ENCODE measurements at places on chromosomes 3 and 15.

- H3K4me3 ChIP-seq = no peak overlapping the region
- no peaks in the 10 kb centered on the region for H3K4me1 ChIP-seq
- peaks cover 38% of the 10 kb centered on the region for H3K36me3 ChIP-seq
- H3K27ac ChIP-seq = no peak overlapping the region
- no peak for DNase-seq
Observed at GRCh38 chr15:72198356-72199204, 993 bp upstream of the GRAMD2A start.

DNA sequence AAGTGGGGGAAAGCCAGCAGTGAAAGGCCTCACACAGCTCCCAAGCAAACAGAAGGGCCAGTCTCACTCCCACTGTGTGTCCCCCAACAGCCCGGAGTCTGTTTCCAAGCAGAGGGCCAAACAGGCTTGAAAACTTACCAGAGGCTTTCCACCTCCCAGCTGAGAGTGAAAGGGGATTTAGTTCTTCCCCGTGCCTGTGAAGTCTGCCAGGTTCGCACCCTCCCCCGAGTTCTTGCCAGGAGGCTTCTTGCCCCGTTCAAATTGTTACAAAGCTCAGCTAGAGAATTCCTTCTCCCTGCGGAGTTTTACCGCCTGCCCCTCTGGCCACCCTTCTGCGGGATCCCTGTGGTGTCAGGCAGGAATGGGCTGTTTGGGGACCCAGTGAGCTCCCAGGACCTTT, 68.0 kb upstream of the WNT7A start:
- no peaks in the 10 kb centered on the region for H3K36me3 ChIP-seq
- H3K27me3 ChIP-seq = peaks cover 6% of the 10 kb centered on the region
- DNase-seq = no peak
- H3K4me3 ChIP-seq = no peak overlapping the region

DNA sequence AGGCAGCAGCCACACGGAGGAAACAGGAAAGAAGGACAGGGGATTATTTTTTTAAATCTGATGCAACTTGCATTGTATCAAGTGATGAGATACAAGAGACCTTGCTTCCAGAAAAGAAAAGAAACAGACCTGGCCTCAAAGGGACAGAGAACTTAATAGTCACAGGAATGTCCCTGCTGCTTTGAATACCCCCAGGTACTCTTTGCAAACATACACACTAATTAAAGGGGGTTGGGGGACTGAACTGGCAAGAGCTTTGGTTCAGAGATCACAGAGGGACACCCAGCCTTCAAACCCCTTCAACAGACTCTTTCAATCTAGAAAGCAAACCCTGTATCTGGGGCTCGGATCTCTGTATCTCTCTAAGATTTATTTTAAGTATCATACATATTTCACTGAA, 18.0 kb downstream of the TNIK start:
- DNase-seq = no peak
- no peak overlapping the region for H3K4me3 ChIP-seq
- H3K27me3 ChIP-seq = no peaks in the 10 kb centered on the region

DNA sequence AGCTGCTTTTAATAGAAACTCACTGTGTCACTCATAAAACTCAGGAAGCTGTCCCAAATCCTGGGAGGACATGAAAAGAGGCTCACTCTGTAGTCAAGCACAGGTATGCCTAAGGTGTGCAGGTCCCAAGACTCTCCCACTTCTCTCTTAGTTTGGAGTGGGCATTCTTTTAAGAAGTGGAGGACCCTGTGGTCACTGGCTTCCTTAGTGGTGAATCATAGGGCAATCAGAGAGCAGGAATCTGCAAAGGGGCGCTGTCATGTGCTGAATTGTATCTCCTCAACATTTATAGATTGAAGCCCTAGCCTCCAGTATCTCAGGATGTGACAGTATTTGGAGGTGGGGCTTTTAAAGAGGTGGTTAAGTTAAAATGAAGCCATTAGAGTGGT, 47.2 kb upstream of the ZBTB38 start:
- no peak overlapping the region for H3K4me3 ChIP-seq
- no peaks in the 10 kb centered on the region for H3K36me3 ChIP-seq
- no peaks in the 10 kb centered on the region for H3K27me3 ChIP-seq
- no peak overlapping the region for H3K27ac ChIP-seq

DNA sequence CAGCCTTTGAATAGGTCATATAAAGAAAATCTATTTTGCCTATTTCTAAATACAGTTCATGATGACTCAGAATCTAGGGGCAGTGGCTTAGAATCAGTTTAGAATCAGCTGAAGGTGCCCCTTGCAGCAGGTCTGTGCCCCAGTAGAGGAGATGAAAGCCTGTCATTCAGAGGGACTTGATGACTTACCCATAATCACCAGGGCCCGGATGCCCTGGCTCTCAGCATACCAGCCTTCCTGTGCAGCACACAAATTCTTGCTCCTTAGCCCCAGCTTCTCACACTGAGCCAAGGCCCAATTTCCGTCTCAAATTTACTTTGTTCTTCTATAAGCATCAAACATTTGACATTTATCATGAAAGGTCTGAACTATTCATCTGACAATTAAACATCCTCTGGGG, 83.2 kb upstream of the EOMES start:
- no peaks in the 10 kb centered on the region for H3K27me3 ChIP-seq
- no peaks in the 10 kb centered on the region for H3K4me1 ChIP-seq
- H3K36me3 ChIP-seq = no peaks in the 10 kb centered on the region
- H3K4me3 ChIP-seq = no peak overlapping the region
- no peak for DNase-seq
- no peak overlapping the region for H3K27ac ChIP-seq

DNA sequence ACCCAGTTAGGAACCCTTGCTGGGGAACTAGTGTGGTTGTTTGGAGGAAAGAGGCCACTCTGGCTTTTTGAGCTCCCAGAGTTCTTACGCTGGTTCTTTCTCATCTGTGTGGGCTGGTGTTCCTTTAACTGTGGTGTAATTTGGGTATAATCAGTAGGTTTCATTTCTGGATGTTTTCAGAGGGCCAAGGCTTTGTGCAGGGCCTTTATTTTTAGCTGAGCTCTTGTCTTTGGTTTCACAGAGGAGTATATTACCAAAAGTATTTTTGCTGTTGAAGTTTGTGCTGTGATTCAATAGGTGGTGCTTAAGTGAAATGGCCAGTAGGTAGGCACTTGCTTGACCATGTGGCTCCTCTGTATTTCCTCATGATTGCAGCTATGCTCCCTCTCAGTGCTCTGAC, 357.9 kb downstream of the KCNH8 start:
- DNase-seq = no peak
- no peaks in the 10 kb centered on the region for H3K36me3 ChIP-seq
- H3K4me3 ChIP-seq = no peak overlapping the region
- H3K27ac ChIP-seq = no peak overlapping the region
- no peaks in the 10 kb centered on the region for H3K4me1 ChIP-seq

DNA sequence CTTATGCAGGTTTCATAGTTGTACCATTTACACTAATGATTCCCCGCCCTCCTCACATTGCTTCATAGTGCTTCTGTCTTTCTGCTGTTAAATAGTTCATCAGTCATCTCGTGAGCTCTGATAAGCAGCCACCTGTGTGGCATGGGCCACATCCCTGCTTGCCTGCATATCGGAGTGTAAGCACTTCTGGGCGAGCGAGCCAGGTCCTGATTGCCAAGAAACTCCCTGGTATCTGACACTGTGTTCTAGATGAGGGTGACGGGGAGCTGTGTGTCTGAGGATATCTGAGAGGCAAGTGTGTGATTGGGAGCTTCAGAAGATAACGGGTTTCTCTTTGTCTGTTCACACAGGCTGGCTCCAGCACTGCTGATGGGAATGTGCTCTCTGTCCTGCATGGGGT, 130.6 kb downstream of the LRIG1 start:
- H3K36me3 ChIP-seq = no peaks in the 10 kb centered on the region
- H3K27me3 ChIP-seq = no peaks in the 10 kb centered on the region

DNA sequence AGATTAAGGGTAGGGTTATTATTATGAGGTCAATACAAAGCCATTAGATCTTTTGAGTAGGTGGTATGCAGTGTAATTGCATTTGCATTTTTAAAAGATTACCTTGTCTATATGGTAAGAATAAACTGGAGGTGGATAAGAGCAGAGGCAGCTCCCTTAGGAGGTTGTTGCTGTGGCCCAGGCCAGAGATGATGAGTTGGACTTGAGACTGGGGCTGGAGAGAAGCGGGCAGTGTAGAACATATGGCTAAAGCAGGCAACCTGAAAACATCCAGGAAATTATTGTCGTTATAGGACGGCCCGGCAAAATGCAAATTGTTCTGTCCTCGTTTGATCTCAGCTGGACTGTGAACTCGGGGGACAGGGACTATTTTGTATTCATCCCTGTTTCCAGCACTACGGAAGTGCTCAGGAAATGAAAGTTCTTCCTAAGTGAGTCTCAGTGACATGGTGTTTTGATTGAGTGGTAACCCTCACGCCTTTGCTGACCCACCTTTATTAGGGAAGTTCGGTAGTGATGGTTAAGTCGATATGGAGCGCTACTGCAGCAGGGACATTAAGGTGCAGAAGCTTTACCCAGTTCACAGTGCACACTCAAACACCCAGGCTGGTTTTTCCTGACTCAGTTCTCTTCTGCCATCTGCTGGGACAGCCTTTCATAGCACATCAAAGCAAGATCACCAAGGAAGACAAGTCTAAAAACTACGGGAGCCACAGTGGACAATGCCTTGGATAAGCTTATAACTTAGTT, 27.2 kb upstream of the VPS33B start:
- H3K4me3 ChIP-seq = no peak overlapping the region
- H3K4me1 ChIP-seq = peaks cover 18% of the 10 kb centered on the region
- no peak overlapping the region for H3K27ac ChIP-seq

- no peaks in the 10 kb centered on the region for H3K4me1 ChIP-seq
- no peak for DNase-seq
- H3K27ac ChIP-seq = no peak overlapping the region
Observed at GRCh38 chr15:58840048-58840447, 68.9 kb downstream of the MINDY2 start.

DNA sequence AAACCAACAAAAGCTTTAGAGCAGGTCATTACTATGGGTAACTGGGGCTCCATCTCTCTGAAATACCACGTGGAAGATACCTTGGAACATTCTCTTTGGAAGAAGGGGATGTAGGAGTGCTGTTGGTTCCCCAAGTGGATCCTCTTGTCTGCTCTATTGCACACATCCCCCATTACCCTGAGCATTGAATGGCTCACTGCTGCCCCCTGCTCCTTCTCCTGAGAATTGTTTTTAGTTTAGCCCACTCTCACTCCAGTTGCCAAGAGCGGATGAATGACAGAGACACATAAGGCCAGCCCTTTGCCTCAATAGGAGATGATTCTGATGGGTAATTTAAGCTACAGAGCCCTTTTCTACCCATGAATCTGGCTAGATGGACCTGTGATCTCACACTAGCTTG, 135.6 kb upstream of the SUCLG2 start:
- no peaks in the 10 kb centered on the region for H3K36me3 ChIP-seq
- H3K27ac ChIP-seq = no peak overlapping the region
- H3K27me3 ChIP-seq = no peaks in the 10 kb centered on the region
- H3K4me3 ChIP-seq = no peak overlapping the region
